ENCODE measurements at places on chromosomes 6 and 20.

- no peak for DNase-seq
Measured at GRCh38 chr6:101595276-101595675, 201.8 kb downstream of the GRIK2 start.

GRCh38 chr6:125815080-125815910 lies 24.5 kb downstream of the NCOA7 start:
- no peak for DNase-seq

- no peak for DNase-seq
Measured at GRCh38 chr6:80967609-80968008, 784.9 kb downstream of the TENT5A start.

- no peak for DNase-seq
Measured at GRCh38 chr20:58094160-58094559, 134.3 kb downstream of the ANKRD60 start.

DNA sequence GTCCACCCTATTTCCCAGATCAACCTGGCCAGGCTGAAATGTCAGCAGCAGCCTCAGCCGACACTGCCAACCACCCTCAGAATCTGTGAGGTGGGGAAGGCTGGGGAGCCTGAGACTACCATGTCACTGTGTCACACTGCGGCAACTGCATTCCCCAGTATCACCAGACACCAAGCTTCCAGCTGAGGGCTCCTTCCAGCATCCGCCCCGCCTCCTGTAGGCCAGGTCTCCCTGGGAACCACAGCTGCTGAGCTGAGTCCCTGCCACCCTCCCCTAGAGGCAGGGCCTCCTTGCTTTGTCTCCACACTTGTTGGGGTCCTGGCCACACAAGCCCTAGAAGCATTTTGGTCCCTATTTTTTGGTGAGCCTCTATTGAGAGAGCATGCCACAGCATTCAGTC lies 115.7 kb downstream of the UNC5CL start:
- DNase-seq = no peak

- DNase-seq = no peak
Measured at GRCh38 chr6:68976260-68976659, 341.2 kb downstream of the ADGRB3 start.
